ENCODE measurements at places on chromosomes 6 and 20. TPM values are rescaled to one million over a fixed set of nuclear protein-coding genes. Genes with fewer than 3 reads are reported as not detected.

Gene TRIM15
- not detected for total RNA-seq

Gene ETV7
- not detected for total RNA-seq

Gene C4B
- total RNA-seq = 4.1 TPM

Gene ADAM33
- 1.3 TPM for total RNA-seq

Gene SIRPB2
- not detected for total RNA-seq

Gene KIAA1755
- total RNA-seq = not detected

Gene VGLL2
- total RNA-seq = not detected

Gene SSTR4
- not detected for total RNA-seq

DNA sequence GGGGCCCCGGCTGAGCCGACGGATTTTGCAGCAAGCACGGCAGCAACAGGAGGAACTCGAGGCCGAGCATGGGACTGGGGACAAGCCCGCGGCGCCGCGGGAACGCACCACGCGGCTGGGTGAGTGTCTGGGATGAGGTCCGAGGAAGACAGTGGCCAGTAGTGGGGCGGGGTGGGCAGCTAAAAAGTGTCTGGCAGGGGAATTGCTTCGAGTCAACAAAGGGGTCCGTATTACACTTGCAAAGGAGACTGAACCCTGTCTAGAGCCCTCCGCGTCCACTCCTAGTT, 356 bp downstream of the BYSL start:
- DNase-seq = no peak
- H3K27ac ChIP-seq = peak overlapping the region; percentile 97
- H3K36me3 ChIP-seq = peaks cover 3% of the 10 kb centered on the region
- H3K4me3 ChIP-seq = peak overlapping the region; percentile 67
- no peaks in the 10 kb centered on the region for H3K27me3 ChIP-seq
- H3K4me1 ChIP-seq = peaks cover 13% of the 10 kb centered on the region

- H3K27me3 ChIP-seq = no peaks in the 10 kb centered on the region
- no peak overlapping the region for H3K27ac ChIP-seq
- no peak for DNase-seq
- H3K4me1 ChIP-seq = no peaks in the 10 kb centered on the region
- no peak overlapping the region for H3K4me3 ChIP-seq
These were observed 71.1 kb upstream of the THEMIS start for GRCh38 chr6:127971945-127972391.

- DNase-seq = no peak
- H3K4me3 ChIP-seq = no peak overlapping the region
- H3K27ac ChIP-seq = no peak overlapping the region
- no peaks in the 10 kb centered on the region for H3K36me3 ChIP-seq
These were observed 10.9 kb upstream of the MYB start for GRCh38 chr6:135170238-135170637.

- no peak overlapping the region for H3K4me3 ChIP-seq
- H3K27me3 ChIP-seq = no peaks in the 10 kb centered on the region
- no peak overlapping the region for H3K27ac ChIP-seq
- H3K4me1 ChIP-seq = no peaks in the 10 kb centered on the region
These were observed 183.2 kb downstream of the TINAG start for GRCh38 chr6:54491431-54491830.

- H3K27ac ChIP-seq = no peak overlapping the region
- H3K4me3 ChIP-seq = no peak overlapping the region
- H3K36me3 ChIP-seq = no peaks in the 10 kb centered on the region
- peaks cover 10% of the 10 kb centered on the region for H3K4me1 ChIP-seq
- H3K27me3 ChIP-seq = no peaks in the 10 kb centered on the region
- no peak for DNase-seq
These were observed 105.6 kb downstream of the TNFRSF21 start for GRCh38 chr6:47203938-47204611.

GRCh38 chr6:69042297-69042696, 407.2 kb downstream of the ADGRB3 start:
- H3K36me3 ChIP-seq = no peaks in the 10 kb centered on the region
- no peaks in the 10 kb centered on the region for H3K27me3 ChIP-seq
- H3K27ac ChIP-seq = no peak overlapping the region
- no peaks in the 10 kb centered on the region for H3K4me1 ChIP-seq
- no peak for DNase-seq
- no peak overlapping the region for H3K4me3 ChIP-seq

GRCh38 chr6:137811121-137811915, 55.7 kb upstream of the TNFAIP3 start:
- peak; percentile 84 for DNase-seq
- no peaks in the 10 kb centered on the region for H3K27me3 ChIP-seq
- no peak overlapping the region for H3K27ac ChIP-seq
- no peaks in the 10 kb centered on the region for H3K36me3 ChIP-seq

- DNase-seq = no peak
- no peaks in the 10 kb centered on the region for H3K36me3 ChIP-seq
- no peak overlapping the region for H3K27ac ChIP-seq
These were observed 319.8 kb downstream of the HIVEP2 start for GRCh38 chr6:142624978-142625715.

DNA sequence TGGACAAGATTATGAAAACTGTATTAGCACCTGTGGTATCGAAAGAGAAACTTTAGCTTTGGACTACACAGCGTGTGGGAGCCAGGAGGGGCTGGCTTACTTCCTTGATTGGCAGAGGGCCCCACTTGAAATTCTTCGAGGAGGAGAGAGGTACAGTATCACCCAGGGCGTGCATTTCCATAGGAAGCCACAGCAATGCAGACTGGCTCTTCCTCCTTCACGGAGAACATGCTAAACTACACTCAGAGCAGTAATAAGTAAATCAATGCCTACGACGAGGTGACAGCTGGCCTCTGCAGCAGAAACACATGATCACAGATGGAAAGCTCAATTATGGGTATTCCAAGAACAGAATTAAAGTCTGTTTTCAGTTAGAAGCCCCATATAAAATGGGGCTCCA, 44.2 kb downstream of the MYLK4 start:
- no peaks in the 10 kb centered on the region for H3K27me3 ChIP-seq
- no peak overlapping the region for H3K27ac ChIP-seq
- H3K4me3 ChIP-seq = no peak overlapping the region
- no peaks in the 10 kb centered on the region for H3K36me3 ChIP-seq
- no peaks in the 10 kb centered on the region for H3K4me1 ChIP-seq

DNA sequence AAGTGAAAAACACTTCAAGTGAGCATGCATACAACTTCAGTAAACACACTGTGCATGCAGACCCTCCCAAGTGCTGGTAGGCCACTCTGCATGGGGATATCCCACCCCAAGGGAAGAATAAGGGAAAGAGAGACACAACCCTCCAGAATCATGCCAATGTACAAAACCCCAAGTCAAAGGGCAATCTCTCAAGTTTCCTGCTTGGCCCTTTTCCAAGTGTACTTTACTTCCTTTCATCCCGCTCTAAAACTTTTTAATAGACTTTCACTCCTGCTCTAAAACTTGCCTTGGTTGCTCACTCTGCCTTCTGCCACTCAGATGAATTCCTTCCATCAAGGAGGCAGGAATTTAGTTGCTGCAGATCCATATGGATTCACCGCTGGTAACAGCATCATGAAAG, 205.7 kb upstream of the PROKR2 start:
- no peak for DNase-seq
- no peaks in the 10 kb centered on the region for H3K27me3 ChIP-seq
- no peak overlapping the region for H3K4me3 ChIP-seq
- no peaks in the 10 kb centered on the region for H3K36me3 ChIP-seq

DNA sequence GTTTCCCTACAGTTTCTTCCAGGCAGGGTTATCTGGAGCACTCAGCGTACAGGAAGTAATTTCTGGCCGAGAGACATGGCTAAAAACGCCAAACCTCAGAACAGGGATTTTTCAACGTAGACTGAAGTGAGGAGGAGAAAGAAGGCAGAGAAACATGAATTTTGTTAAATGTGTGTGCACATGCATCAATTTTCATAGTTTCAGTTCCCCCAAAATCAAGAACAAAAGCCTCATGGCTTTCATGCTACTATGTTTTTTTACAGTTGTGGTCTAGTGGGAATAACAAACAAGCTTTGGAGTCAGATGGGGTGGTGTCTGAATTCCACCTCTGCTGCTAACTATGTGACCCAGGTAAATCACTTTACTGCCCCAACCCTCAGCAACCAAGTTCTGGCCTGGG, 4.9 kb downstream of the TOMM34 start:
- H3K27ac ChIP-seq = no peak overlapping the region
- peaks cover 10% of the 10 kb centered on the region for H3K4me1 ChIP-seq
- DNase-seq = no peak
- H3K27me3 ChIP-seq = no peaks in the 10 kb centered on the region
- H3K4me3 ChIP-seq = no peak overlapping the region
- H3K36me3 ChIP-seq = peaks cover 59% of the 10 kb centered on the region

GRCh38 chr6:90296341-90297114, at the start of gene BACH2:
Gene BACH2, minus strand, starts transcription at chr6:90296843. Its CDS starts 287,999 bp downstream, at chr6:90008844.
- peaks cover 26% of the 10 kb centered on the region for H3K4me1 ChIP-seq
- H3K36me3 ChIP-seq = no peaks in the 10 kb centered on the region
- DNase-seq = peak; percentile 96
- H3K27me3 ChIP-seq = peaks cover 21% of the 10 kb centered on the region
- peak within 1 kb of the TSS; percentile 62 for H3K27ac ChIP-seq

DNA sequence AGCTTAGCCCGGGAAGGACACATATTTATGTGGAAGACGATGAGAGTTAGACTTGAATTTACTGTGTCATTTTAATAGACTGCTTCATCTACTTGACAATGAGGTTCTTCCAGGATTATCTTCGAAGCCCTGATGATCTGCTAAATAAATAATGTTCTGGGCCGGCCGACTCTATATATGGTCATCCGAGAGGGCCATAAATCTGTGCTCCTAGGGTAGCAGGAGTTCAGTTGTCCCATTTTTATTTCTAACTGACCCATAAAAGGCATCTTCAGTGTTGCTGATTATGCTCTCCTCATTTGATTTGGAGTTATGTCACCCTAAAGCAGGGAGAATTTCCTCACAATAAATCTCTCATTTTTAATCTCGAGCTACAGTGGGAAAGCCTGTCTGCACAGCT, 217.1 kb downstream of the SLC24A3 start:
- no peak overlapping the region for H3K4me3 ChIP-seq
- DNase-seq = no peak
- H3K36me3 ChIP-seq = no peaks in the 10 kb centered on the region
- H3K27me3 ChIP-seq = no peaks in the 10 kb centered on the region

Measured in cardiac muscle cell (in vitro differentiated cells and primary cell).